ENCODE measurements at places on chromosomes 16 and 17.

DNA sequence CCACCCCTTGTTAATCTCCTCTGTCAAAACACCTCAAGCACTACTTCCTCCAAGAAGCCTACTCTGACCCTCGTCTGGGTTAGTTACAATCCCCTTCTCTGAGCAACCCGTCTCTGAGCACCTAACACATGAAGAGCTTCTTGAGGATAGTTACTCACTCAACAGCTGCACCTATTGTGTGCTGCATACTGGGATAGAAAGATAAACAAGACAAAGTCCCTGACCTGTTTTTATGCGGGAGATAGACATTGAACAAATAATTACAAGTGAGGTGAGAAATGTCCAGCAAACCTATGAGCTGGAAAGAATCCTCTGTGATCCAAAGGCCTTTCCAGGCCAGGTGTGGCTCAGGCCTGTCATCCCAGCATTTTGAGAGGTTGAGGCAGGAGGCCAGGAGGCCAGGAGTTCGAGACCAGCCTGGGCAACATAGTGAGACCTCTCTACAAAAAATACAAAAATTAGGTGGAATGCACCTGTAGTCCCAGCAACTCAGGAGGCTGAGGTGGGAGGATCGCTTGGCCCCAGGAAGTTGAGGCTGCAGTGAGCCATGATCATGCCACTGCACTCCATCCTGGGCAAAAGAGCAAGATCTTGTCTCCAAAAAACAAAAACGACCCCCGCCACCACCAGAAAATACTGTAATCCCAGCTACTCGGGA is 5.5 kb upstream of the ZNF771 start:
- no peak for DNase-seq

- DNase-seq, result no peak
Observed at GRCh38 chr16:89598199-89598598, 15.2 kb upstream of the DPEP1 start.

DNA sequence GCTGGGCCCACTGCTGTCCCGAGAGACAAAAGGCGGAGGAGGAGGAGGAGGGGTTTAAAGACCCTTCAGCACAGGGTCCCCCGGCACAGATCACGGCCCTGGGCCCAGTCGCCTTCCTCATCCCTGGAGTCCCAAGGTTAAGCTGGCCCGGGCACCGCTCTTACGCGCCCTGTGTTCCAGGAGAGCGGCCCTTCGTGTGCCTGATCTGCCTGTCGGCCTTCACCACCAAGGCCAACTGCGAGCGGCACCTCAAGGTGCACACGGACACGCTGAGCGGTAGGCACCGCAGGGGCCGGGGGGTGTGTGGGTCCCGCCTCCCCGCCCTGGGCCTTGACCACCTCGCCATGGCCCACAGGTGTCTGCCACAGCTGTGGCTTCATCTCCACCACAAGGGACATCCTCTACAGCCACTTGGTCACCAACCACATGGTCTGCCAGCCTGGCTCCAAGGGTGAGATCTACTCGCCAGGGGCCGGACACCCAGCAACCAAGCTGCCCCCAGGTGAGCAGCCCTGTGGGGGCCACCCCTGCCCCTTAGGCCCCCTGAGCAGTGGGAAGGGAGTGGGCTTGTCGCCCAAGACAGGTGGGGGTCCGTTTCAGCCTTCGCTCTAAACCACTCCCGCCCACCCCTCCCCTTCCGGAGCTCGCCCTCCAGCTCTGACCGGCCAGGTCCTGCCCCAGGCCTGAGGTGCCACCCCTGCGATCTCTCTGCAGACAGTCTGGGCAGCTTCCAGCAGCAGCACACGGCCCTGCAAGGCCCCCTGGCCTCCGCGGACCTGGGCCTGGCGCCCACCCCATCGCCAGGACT is 37.6 kb upstream of the ZC3H18 start:
- DNase-seq, result no peak

DNA sequence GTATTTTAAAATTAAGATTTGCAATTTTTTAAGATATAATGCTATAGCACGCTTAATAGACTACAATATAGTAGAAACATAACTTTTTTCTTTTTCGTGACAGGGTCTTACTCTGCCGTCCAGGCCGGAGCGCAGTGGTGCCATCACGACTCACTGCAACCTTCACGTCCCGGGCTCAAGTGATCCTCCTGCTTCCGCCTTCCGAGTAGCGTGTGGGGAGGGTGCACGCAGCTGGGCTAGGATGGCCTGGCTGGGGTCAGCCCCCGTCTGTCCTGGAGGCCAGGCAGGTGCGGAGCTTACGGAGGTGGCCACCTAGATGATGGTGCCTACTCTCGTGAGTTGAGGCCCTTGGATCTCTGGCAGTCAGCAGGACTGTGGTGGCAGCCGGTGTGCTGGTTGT is 50.1 kb downstream of the JPH3 start:
- DNase-seq, result no peak

DNA sequence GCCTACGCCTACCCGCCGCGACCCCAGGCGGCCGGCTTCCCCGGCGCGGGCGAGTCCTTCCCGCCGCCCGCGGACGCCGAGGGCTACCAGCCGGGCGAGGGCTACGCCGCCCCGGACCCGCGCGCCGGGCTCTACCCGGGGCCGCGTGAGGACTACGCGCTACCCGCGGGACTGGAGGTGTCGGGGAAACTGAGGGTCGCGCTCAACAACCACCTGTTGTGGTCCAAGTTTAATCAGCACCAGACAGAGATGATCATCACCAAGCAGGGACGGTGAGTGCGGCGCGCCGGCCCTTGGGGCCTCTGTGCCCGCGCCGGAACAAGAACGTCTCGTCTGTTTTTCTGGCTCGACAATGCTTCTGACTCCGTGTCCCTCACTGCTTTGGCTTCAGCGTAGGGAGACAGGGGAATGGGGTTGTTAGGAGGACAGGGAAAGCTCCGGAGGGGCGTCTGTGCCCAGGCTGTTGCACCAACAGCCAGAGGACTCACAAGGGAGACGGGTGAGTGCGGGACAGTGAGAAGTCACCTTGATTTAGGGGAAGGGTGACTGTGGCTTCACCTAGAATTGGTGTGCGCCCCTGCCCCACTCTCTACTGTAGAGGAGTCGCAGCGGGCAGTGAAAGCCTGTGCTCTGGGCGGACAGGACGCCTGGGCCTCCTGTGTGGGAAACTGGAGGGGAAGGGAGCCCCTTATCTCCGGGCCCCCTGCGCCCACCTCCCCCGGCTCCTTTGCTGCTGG is 806 bp downstream of the TBX21 start:
- no peak for DNase-seq

DNA sequence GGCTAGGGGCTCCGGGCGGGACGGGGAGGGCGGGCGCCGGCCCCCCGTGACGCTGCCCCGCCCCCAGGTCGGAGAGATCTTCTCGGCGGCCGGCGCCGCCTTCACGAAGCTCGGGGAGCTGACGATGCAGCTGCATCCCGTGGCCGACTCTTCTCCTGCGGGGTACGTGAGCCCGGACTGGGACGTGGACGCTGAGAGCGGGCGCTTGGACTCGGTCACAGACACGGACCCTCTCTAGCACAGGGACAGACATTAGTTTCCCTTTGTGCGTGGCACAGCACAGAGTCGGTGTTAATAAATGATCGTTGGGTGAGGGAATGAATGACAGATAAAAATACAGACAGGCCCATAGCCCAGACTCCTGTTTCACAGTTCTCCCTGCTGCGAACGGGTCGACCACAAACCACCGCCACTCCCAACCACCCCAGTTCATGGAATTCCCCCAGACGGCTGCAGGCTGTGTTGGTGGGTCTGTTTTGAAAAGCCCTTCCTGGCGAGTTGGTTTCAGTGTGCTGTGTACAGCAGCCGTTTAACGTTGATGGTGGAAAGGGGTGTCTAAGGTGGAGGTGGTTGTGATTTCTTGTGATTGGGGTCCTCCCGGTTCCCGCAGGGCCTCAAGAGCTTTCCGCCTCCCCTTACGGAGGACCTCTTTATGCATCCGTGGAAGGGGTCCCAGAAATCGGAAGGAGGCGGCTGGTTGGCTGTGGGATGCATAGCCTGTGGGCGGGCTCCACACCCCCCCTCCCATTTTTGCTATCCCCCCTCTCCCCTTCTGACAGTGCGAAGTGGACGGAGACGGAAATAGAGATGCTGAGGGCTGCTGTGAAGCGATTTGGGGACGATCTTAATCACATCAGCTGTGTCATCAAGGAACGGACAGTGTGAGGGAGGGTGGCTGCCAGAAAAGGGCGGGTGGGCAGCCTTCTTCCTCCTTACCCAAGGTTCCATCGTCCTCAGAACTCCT is 2.9 kb downstream of the RNASEK start:
- no peak for DNase-seq

DNA sequence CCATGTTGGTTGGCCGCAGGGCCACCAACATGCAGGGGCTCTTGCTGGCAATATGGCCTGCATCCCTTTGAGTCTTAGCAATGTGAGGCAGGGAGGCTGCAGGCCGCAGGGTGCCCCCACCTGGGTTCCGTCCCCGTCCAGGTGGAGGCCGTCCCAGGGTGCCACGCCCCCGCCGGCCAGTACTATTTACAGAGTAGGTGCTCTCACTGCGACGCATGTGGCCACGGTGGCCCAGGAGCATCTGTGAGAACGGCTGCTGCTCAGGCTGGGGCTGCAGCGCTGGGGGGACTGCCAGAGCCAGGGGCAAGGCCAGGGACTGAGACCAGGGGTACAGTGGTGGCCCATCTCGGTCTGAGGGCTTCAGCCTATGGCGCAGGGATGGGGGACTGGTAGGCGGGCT is 3.6 kb downstream of the MATCAP1 start:
- no peak for DNase-seq

Data from HTR-8/SVneo (cell line).